ENCODE measurements at places on chromosomes 16 and 17.

DNA sequence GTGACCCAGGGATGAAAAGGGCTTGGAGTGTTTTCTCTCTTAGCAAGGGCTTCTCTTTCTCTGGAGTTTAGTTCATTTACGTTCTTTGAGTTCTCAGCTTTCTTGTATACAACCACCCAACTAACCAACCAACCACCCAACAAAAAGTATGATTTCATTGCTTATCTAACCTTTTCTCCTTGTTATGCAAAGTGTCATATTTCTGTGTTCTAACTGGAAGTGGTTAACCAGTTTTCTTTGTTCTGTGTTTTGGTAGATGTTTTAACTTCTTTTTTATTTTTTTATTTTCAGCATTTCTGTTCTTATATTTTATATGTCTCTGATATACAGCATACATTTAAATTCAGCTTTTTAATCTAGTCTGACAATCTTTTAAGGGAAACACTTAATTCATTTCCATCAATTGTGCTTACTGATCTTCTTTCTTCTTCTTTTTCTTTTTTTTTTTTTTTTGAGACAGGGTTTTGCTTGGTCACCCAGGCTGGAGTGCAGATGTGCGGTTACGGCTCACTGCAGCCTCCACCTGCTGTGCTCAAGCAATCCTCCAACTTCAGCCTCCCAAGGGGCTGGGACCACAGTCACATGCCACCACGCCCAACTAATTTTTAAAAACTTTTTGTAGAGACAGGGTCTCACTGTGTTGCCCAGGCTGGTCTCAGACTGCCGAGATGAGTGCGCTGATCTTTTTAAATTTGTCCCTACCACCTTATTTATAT, 29.6 kb downstream of the NLK start:
- DNase-seq = peak; percentile 39

- DNase-seq = no peak
These were observed 86.3 kb downstream of the XYLT1 start for GRCh38 chr16:17384471-17384870.

DNA sequence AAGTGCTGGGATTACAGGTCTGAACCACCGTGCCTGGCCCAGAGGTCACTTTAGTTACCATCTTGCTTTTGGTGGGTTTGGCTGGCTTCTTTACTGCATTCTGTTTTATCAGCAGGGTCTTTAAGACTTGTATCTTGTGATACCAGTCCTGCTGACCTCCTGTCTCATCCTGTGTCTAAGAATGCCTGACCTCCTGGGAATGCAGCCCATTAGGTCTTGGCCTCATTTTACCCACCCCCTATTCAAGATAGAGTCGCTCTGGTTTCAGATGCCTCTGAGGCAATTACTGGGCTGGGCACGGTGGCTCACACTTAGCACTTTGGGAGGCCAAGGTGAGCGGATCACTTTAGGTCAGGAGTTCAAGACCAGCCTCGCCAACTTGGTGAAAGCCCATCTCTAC, 63.8 kb downstream of the MFSD11 start:
- no peak for DNase-seq

GRCh38 chr16:57479976-57480753, 6.1 kb downstream of the DOK4 start:
- peak; percentile 72 for DNase-seq

- peak; percentile 90 for DNase-seq
These were observed 4.3 kb downstream of the CAMKK1 start for GRCh38 chr17:3888343-3889171.

GRCh38 chr17:40361925-40362695, 2.4 kb downstream of the GJD3 start:
- DNase-seq = no peak

DNA sequence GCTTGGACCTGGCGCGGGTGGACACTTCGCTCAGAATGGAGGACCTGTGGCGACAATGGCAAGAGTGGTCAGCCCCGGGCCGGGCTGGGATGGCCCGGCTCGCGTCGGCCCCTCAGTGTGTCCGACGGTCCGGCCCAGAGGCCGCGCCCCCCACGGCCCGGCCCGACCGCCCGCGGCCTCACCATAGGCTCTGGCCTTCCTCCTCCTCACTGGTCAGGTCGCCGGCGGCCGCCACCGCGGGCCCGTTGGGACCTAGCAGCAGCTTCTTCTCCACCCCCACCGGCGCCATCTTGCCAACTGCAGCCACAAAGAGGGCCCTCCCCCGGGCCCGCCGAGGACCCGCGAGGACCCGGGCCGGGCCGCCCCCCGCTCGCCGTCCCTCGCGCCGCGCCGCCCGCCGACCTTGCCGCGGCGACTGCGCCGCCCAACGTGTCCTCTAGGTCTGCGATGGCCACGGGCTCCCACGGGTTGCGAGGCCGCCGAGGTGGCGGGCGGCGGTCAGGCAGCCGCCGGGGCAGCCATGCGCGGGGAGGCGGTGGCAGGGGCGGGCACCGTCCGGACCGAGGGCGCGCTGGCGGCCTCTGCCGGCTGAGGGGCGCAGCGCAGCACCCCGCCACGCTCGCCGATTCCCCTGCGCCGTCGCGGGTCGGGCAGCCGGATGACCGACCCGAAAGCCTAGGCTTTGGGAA, at the start of gene DYNC1LI2:
Gene DYNC1LI2, minus strand, starts transcription at position 307 of the 689 bp plus-strand sequence. Its CDS starts 18 bp downstream, at position 289.
- DNase-seq = peak; percentile 71

DNA sequence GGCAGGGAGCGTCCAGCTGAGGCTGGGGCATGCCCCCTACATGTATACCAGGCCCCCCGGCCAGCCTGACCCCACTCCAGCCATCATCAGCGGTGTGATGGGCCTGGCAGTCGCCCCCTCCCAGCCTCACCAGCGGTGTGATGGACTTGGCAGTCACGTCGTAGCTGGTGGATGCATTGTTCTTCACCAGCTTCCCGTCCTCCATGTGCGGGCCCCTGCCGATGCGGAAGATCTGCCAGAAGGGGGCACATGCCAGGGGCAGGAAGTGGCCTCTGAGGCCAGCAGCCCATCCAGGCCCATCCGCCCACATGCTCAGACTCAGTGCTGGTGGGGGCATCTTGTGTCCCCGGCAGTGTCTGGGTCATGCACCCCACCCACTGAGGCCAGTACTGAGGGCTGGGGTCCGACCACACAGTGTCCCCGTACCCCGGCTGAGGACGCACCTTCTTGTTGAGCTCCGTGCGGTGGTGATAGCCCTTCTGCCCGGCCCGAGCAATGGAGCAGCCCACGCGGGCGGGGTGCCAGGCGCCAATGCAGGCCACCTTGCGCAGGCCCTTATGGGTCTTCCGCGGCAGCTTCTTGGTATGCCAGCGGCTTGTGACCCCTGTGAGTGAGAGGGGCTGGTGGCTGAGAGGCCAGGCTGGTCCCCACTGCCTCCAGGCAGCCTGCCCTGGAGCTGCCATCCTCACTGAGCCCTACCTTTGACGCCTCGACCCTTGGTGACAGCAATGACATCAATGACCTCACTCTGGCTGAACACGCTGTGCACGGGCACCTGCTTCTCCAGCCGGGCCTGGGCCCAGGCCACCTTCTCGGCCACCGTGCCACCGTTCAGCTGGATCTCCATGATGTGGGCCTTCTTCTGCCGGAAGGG, 3.7 kb upstream of the MSRB1 start:
- DNase-seq = no peak

DNA sequence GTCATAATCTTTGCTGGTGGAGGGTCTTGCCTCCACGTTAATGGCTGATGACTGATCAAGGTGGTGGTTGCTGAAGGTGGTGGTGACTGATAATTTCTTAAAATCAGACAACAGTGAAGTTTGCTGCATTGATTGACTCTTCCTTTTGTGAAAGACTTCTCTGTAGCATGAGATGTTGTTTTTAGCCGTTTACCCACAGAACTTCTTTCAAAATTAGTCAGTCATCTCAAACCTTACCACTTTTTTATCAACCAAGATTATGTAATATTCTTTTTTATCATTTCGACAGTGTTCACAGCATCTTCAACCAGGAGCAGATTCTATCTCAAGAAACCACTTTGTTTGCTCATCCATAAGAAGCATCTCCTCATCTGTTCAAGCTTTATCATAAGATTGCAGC, 5.9 kb downstream of the UQCRC2 start:
- DNase-seq = no peak

GRCh38 chr16:85431431-85432124, 181.5 kb upstream of the GSE1 start:
- no peak for DNase-seq

- peak; percentile 5 for DNase-seq
These were observed 50.6 kb downstream of the RBBP6 start for GRCh38 chr16:24589997-24590396.

- no peak for DNase-seq
These were observed 39.7 kb downstream of the ERCC4 start for GRCh38 chr16:13959626-13960025.

- peak; percentile 41 for DNase-seq
These were observed 24.8 kb upstream of the NSRP1 start for GRCh38 chr17:30091771-30092170.

All from choroid plexus epithelial cell (primary cell).